ENCODE measurements at places on chromosomes 4 and X. TPM values are rescaled to one million over a fixed set of nuclear protein-coding genes. Genes with fewer than 3 reads are reported as not detected.

The AFP gene
- total RNA-seq, result 0.22 TPM

The PABPC4L gene
- 1.4 TPM for total RNA-seq

The CENPI gene
- 27.9 TPM for total RNA-seq

The GABRG1 gene
- total RNA-seq, result not detected

The DUSP21 gene
- not detected for total RNA-seq

The MAGEE2 gene
- not detected for total RNA-seq

The VSIG4 gene
- total RNA-seq, result not detected

Measured in epithelial cell of proximal tubule (primary cell).